ENCODE measurements at places on chromosomes 5 and 9.
A peak's percentile ranks its signal among the peaks of the same experiment; 100 is the strongest.

DNA sequence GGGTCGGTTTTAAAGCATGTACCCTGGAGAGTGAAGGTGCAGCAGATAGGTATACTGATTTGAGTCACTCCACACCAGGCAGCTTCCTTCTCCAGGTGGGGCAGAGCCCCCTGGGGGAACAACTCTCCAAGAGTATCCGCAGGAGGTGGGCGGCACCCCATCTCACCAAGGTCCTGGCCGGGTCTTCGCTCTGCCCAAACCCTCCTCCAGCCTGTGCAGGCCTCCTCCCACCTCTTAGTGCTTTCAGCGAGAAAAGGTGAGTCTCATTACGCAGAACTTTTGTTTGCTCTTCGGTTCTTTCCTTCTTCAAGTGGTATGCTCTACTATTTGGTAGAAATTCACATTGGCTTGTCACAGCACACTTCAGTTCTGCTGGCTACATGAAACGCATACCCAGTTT lies 13.7 kb downstream of the SPACA9 start:
- no peak for DNase-seq

DNA sequence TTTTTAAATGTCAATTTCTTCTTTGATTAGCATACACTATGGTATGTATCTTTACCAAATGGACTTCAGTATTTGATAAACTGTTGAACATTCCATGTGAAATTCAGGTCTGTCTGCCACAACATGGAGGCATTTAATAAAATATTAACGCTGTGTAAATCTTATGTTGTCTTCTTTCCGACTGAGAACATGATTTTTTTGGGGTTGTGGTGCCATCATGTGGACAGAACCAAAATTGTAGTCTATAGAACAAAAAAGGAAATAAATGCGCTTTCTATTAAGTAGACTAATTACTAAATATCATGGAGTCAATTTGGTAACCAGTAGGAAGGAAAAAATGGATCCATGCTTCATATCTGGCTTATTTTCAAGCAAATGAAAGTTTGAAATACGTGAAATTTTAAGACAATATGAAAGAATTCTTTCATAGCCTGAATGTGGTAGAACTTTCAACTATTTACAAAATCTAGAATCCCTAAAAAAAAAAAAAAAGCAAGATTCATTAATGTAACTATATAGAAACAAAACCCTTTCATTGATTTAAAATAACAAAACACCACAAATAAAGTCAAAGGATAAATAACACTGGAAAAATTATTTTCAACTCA lies 2.8 kb upstream of the PLK2 start:
- DNase-seq = no peak

DNA sequence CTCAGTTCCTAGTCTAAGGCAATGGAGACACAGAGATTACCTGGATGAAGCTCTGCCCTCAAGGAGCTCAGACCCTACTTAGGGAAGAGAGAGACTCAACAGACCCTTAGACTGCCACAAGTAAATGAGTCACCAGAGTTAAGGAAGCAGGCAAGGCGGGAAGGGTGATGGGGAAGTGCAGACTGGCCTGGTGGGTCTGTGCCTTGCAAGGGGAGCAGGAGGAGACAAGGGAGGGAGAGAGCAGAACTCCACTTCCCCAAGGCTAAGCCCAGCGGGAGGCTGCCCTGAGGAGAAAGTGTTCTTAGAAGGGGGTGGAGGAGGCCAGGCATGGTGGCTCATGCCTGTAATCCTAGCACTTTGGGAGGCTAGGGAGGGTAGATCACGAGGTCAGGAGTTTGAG lies 83.7 kb downstream of the HRH2 start:
- DNase-seq = no peak

DNA sequence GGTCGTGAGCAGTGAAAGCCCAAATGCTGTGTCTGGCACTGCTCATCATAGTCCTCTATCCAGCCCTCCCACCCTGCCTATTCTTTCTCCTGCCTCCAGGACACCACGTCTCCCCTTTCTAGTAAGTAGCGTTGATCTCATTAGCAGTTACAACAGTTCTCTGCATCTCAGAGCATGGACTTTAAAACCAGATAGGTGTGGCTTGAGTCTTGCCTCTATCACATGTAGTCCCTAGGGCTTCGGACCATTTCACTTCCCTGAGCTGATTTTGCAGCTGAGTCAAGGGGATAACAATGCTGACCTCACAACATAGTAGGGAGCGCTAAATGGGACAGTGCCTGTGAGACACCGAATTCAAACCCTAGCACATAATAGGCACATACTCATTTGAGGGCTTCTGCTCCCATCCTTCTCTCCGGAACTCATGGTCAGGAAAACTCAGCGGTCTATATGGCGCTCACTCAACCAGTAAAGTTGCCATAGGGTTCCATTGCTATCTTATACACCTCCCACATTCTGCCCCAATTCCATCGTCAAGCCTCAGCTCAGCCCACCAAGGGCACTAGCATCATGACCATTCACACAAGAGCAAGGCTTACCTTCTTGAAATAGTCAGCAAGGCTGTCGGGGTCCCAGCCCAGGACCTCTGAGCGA lies 515 bp downstream of the LCP2 start:
- DNase-seq = no peak

DNA sequence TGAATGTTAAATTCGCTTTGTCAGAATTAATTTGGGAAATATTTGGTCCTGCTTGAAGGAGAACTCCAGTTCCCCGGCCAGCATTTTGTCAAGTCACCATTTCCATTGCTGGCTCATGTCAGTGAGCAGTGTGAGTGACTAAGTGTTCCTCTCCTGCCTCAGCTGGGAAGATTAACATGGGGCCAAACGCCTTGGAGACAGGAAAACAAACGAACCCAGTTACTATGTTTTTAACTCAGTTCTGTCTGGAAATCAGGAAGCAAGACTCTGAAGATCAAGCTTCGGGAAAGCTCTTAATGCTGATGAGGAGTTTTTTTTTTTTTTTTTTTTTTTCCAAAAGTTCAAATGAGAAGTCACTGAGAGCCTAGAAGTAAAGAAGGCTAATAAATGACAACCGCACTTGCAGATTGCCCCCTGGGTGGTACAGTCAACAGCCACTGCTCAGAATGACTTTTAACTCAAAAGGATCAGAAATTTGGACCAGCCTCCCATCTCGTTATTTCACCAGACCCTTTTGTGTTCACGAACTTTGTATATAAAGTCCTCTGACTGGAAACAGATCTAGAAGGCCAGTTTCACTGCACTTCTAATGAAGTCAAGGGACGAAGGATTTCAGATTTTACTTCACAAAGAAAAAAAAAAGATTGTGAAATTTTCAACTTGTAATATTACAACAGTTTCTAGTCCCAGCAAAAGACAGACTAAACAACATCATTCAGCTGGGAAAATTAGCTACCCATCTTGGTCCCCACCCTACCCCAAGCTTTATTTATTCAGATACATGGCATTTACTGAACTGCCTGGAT lies 121.3 kb downstream of the LHFPL2 start:
- no peak for DNase-seq

DNA sequence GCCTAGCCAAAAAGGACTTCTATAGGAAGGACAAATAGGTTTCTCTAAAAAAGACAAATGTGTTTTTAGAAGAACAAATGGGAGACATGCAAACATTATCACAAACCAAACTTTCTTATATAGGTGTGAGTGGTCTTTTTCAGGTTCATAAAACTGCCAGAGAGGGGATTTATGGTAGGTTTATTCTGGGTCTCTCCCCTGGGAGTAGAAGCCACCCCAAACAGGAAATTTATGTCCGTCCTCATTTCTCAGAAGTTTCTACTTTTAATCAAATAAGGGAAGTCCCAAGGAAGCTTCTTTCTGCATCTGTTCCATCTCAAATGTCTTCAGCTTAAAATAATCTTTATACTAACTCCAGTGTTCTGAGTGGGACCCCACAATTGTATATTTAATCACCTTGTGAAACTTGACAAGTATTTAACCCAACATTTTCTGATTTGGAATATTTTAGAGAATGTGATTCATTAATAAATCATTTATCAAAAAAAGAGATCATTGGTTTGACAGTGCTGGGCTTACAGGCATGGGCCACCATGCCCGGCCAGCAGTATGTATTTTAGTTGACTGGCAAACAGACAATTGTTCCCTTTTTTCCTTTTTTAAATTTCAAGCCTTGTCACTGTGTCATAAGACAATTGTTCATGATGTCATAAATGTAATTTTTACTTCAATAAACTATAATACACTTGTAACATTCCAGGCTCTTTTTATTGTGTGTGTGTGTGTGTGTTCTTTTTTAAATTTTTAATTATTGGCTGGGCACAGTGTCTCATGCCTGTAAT lies 44.6 kb upstream of the GLDC start:
- no peak for DNase-seq

DNA sequence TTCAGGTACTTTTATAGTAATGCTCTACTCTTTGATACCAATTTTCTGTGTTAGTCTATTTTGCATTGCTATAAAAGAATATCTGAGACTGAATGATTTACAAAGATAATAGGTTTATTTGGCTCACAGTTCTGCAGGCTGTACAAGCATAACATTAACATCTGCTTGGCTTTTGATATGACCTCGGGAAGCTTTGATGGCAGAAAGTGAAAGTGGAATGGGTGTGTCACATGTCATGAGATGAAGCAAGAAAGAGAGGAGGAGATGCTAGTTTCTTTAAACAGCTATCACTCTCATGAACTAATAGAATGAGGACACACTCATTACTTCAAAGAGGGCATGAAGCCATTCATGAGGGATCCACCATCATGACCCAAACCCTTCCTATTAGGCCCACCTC lies 270.9 kb upstream of the IL12B start:
- DNase-seq = no peak

GRCh38 chr9:87309236-87309635 lies 188.4 kb upstream of the DAPK1 start:
- DNase-seq = no peak

- DNase-seq = no peak
Observed at GRCh38 chr9:78316166-78316892, 19.4 kb downstream of the PSAT1 start.

DNA sequence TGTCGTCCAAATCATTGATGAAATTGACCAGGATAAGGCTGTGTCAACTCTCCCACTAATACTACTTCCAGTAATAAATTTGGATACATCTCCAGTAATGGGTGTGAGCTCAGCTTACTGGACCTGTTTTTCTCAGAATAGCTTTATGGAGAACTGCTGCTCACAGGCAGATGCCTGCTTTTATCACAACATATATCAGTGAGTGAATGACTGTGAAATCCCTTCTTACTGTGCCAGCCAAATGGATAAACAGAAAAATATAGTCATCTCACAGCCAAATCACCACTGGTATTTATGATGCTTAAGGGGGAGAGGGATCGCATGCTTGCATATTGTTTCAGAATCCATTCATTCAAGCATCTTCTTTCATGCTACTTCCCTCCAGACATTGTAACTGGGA lies 148.4 kb upstream of the PAPPA start:
- DNase-seq = no peak

- no peak for DNase-seq
Observed at GRCh38 chr5:2960294-2960693, 208.8 kb upstream of the IRX2 start.

- DNase-seq = no peak
Observed at GRCh38 chr5:107510125-107510524, 160.6 kb downstream of the EFNA5 start.

GRCh38 chr5:34548086-34548403 lies 108.1 kb upstream of the RAI14 start:
- no peak for DNase-seq

- DNase-seq = peak; percentile 8
Observed at GRCh38 chr5:179763215-179763945, 30.4 kb upstream of the LTC4S start.

DNA sequence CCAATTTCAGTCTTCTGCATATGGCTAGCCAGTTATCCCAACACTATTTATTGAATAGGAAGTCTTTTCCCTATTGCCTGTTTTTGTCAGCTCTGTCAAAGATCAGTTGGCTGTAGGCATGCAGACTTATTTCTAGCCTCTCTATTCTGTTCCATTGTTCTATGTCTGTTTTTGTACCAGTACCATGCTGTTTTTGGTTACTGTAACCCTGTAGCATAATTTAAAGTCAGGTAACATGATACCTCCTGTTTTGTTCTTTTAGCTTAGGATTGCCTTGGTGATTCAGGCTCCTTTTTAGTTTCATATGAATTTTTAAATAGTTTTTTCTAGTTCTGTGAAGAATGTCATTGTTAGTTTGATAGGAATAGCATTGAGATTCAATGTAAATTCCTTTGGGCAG lies 104.9 kb upstream of the SLCO6A1 start:
- DNase-seq = no peak

DNA sequence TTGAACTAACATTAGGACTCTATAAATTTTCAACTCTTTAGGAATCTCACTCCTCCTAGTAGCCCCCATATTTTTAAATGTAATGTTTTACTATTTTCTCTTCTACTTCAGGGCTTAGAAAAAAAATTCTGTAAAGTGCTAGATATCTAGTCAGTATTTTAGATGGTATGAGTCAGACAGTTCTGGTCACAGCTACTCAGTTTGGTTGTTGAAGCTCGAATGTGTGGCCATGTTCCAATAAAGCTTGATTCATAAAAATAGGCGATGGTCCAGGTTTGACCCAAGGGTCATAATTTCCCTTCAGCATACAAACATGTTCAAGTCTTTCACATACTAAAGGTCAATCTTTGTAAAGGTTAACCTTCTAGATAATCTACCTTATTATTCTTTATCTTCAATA lies 566.0 kb upstream of the CDH18 start:
- no peak for DNase-seq

DNA sequence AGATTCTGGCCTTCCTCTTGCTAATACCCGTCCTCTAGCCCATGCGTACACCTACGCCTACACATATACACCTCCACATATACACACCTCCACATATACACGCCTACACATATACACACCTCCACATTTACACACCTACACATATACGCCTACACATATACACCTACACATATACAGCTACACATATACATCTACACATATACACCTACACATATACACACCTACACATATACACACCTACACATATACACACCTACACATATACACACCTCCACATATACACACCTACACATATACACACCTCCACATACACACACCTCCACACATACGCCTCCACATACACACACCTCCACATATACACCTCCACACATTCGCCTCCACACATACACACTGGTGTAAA lies 27.2 kb downstream of the AK3 start:
- DNase-seq = no peak

- DNase-seq = peak; percentile 44
Observed at GRCh38 chr9:129609486-129610212, 11.3 kb downstream of the C9orf50 start.

DNA sequence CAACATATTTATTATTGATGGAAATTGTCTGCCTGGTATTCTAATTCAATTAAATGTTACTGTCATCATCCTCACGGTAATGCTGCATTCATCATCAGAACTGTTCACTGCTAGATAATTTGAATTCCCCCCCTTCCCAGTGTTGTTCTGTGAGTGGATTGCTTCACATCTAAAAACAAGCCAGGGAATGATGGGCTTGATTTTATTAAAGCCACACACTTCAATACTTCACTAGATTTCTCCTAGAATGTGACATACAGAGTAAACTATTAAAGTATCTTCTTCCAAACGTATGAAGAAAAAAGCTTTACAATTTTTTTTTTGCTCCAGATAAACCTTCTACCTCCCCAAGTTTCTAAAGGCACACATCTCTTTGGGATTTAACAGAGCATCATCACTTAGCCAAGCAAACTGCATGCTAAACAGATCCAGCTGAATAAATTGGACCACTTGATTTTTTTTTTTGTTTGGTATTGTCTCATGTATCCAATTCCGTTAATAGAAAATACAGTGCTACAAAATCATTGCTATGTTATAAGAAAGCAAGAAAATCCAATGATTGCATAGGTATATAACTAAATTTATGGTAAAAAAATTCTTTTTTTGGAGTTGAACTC lies 692.4 kb downstream of the MTRR start:
- no peak for DNase-seq

GRCh38 chr9:128122809-128123175 lies 4.7 kb downstream of the PTGES2 start:
- no peak for DNase-seq

- DNase-seq = no peak
Observed at GRCh38 chr5:141182248-141182647, at the start of gene PCDHB16. Gene PCDHB16 (plus strand): TSS chr5:141182387. CDS start chr5:141182560, 173 bp downstream.
